ENCODE measurements at places on chromosomes 7 and 10.

- no peak for DNase-seq
Measured at GRCh38 chr10:43194266-43194665, 56.0 kb downstream of the CSGALNACT2 start.

- no peak for DNase-seq
Measured at GRCh38 chr7:86339051-86339450, 304.7 kb upstream of the GRM3 start.

DNA sequence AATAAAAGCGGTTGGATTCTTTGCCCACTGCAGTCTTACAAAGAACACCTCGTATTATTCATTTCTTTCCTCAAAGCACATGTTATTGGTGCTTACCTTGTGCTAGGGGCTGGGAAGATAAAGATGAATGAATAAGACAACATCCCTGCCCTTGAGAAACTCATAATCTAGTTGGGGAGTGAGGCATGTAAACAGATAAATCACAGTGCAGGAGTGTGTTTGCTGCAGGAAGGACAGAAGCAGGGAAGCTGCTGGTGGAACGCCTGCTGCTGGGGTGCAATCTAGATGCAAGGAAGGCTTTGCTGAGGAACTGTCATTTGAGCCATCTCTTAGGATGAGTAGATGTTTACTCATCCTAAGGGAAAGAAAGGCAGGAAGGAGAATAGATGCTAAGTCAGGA is 135.6 kb downstream of the TMEM178B start:
- DNase-seq, result no peak

GRCh38 chr7:22565315-22565811 is 65.4 kb upstream of the STEAP1B start:
- DNase-seq, result no peak

DNA sequence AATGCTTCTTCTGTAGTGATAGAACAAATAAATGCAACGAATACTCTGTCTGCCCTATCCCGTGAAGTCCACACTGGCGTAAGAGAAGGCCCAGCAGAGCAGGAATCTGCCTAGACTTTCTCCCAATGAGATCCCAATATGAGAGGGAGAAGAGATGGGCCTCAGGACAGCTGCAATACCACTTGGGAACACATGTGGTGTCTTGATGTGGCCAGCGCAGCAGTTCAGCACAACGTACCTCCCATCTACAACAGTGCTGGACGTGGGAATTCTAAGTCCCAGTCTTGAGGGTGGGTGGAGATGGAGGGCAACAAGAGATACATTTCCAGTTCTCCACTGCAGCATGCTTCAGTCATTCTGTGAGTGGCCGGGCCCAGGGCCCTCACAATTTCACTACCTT is 45.8 kb downstream of the FIGNL1 start:
- DNase-seq, result no peak

DNA sequence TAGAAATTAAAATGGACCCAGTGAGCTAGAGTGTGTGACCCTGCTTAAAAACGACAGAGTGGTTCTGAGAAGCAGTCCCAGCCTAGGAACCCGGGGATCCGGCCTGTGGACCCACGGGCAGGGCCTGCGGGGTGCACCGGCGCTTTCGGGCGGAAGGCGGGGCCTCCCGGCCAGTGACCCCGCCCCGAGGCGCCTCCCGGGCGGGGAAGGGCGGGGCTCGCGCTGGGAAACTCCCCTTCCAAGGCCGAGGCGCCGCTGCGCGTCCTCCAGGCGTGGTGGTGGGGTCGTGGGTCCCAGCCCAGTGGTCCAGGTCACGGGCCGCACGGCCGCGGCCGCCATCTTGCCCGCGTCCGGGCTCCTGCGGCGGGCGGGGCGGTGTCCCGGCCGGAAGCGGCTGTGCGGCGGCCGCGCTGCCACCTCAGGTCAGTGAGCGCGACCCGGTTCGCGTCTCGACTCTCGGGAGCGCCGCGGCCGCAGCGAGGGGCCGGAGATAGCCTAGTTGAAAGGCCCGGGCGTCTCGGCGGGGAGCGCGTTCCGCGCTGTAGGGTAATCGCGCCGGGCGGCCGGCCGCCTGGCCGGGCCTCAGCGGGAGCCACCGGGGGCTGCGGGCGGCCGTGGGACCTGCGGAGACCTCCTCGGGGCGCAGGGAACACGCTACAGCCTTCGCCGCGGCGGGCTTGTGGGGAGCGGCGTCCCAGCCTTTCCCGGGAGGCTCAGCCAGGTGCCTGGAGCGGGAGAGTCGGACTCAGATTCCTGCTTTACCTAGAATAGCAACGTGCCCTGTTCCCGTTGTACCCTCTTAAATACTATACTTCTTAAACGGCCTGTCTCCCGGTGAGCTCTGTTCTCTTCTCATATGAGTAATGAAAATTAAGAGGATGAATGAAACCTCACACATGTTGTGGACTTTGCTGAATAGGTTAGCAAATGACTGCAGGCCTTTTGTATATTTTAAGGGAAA is at the start of gene MIOS:
Gene MIOS, plus strand, starts transcription at position 234 of the 961 bp plus-strand sequence. CDS start 5,592 bp downstream, outside the sequence.
- DNase-seq, result peak; percentile 46

DNA sequence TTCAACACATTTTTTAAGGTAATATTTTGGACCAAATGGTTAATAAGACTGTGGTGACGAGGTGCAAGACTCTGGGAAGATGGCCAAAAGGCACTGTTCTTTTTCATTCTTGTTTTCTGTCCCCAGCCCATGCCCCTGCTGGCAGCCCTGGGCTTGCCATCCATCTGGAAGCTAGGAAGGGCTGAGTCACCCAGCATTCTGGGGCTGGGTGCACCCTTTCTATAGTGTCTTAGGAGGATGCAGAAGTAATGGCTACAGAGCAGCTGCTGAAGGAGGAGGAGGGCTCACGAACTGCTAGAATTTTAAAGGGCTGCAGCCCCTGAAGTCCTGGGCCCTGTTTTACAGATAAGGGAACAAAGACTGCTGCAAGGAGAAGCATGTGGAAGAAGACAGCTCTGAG is 42.8 kb upstream of the ZNF32 start:
- no peak for DNase-seq

GRCh38 chr7:30862995-30863705 is 48.5 kb upstream of the AQP1 start:
- DNase-seq, result no peak

- DNase-seq, result no peak
Measured at GRCh38 chr7:69564454-69565417, 33.5 kb upstream of the AUTS2 start.

- DNase-seq, result no peak
Measured at GRCh38 chr7:53311205-53311604, 275.8 kb downstream of the POM121L12 start.

DNA sequence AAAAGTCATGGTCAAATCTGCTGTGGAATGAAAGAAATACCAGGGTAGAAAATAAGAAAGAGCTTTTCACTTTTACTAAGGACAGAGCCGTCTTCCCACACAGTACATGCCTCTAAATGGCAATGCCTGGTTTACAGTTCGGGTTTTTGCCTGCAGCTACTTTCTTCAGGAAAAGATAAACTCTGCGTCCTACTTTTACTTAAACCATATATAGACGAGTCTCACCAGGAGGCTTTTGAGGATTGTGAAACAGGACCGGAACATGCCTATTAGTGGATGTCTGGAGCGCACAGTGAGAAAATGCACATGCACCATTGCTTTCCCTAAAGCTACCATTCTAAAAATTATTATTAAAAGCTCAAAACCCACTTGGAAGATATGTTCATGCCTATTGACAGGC is 70.5 kb downstream of the KLF6 start:
- DNase-seq, result no peak

- DNase-seq, result no peak
Measured at GRCh38 chr7:16655394-16655793, 9.4 kb downstream of the BZW2 start.

- DNase-seq, result no peak
Measured at GRCh38 chr10:23173214-23174073, 18.7 kb upstream of the PTF1A start.

Measured in AG09319 (cell line).